ENCODE measurements at places on chromosomes 2 and 18.

GRCh38 chr2:62410015-62410453 is 96.0 kb downstream of the TMEM17 start:
- DNase-seq = no peak

GRCh38 chr18:40866013-40866645 is 1088.9 kb upstream of the PIK3C3 start:
- DNase-seq = peak; percentile 4

DNA sequence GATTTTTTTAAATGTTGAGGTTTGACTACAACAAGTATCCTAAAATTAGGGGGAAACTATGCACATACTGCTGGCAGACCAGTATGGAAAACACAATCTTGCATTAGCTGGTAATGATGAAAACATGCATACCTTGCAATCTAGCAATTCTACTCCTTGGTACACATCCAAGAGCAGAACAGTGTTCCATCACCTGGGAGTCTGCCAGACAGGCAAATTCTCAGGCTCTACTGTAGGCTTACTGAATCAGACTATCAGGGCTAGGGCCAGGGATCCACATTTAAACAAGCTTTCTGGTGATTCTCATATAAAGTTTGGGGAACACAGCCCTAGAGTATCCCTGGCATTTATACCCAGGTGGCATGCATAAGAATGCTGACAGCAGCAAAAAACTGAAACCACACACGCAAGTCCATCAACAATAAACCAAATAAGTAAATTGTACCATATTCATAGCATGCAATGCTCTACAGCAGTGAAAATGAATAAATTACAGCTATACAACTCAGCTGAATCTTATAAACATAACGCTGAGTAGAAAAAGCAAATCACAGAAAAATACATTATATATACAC is 13.6 kb downstream of the CDH2 start:
- DNase-seq = no peak

GRCh38 chr2:68357605-68358337 is 7.3 kb upstream of the PLEK start:
- DNase-seq = no peak

DNA sequence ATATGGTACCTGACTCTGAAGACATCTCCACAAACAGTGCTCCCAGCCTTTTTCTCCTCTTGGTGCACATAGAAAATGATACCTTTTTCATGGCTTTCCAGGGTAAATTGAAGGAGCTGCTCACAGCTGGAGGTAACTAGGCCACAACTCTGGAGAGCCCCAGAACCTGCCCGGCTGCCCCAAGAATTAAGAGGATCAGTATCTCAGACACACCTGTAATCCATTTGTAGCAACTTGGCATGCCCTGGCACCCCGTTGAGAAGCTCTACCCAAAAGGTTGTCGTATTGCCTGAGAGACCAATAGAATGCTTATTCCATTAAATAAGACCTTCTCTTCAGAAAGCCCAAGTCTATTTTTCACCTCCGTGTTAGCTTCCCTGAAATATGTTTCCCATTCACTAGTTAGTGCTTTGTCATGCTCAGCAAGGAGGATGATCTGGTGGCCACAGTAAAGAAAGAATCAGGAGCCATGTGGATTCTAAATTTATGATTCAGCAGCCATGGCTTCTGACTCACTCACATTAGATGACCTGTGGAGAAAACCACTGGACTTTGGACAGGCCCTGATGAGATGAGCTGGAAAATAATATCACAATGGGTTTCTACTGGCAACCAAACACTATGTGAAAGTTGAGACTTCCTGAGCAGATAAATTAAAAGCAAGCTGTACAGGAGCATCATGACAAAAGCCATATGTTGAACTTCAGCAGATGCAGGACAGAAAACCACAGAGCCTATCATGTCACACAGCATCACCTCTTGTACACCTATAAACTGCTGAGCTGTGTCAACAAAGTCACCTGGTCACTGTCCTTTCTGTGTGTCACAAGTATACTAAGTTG is 253.3 kb upstream of the OSR1 start:
- DNase-seq = no peak

Measured in activated CD4-positive, alpha-beta T cell treated with anti-CD3 and anti-CD28 coated beads for 36 hours (primary cell).